ENCODE measurements at places on chromosomes 11 and 22. TPM values are rescaled to one million over a fixed set of nuclear protein-coding genes. Genes with fewer than 3 reads are reported as not detected.

The MYO18B gene
- not detected for total RNA-seq

The FREY1 gene
- 1.8 TPM for total RNA-seq

The CREB3L1 gene
- 33.3 TPM for total RNA-seq

The CASP12 gene
- not detected for total RNA-seq

GRCh38 chr22:29630987-29631386 lies 27.6 kb downstream of the NF2 start:
- no peak for DNase-seq

DNA sequence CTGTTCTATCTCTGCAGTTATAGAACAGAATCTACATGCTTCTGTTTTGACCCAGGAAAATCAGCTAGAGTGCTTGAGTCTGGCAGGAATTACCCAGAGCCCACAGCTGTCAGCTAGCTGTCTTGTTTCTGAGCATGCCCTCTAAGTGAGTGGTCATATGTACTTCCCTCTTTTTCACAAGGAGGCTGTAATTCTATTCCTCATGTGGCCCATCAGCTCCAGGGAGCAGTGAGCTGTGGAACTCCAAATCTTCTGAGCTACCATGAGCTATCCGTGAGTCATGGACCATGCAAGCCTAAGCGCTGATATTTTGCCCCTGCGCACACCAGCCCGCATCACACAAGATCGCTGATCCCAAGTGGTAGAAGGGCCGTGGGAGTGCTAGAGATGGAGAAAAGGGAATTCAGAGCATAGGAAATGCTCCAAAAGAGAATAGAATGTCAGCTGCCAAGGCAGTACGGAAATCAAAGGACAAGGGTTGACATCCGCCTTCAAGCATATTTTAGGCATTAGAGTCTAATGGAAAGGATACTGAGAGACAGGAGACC lies 5.4 kb downstream of the FJX1 start:
- DNase-seq: peak; percentile 92

DNA sequence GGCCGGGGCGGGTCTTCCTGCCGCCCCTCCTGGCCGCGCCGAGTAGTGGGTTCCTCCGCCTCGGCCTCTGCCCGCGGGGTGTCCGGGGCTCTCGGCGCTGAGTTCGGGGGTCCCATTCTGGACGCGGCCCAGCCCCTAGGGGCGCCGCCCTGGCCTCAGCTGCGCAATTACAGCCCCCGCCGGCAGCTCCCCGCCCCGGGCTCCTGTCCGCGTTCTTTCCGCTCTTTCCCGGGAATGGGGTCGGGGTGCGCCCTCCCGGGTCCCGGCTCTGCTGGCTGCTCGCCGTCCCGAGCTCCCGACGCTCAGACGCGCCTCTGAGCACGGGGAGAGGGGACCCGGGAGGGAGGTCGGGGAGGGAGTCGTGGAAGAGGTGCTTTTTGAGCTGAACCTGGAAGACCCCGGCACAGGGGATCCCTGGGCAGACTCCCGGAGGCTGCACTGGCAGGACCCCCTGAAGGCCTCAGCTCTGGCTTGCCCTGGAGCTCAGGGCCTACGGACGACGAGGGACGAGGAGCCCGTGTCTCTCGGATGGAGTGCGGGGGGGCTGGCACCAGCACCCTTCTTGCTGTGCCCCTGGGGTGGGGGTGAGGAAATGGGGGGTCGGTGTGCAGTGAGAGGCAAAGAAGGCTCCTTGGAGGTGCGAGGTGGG lies 558 bp downstream of the TSPAN4 start:
- DNase-seq: no peak

DNA sequence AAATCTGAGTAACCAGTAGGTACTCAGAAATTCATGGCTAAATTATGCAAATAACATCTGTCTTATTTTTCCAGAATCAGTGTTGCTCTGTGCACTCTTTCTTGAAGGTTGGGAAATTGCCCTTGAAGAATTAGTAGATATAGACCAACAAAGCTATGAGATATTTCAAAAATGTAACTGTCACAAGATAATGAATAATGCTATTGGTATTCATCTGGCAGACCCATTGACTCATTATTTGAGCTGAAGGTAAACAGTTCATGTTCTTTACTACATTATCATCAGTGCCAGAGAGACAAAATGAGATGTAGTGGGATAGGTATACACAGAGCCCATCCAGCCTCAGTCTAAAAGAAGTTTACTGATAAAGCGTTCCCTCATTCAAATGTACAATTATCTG lies 274.7 kb downstream of the CASP12 start:
- no peak for DNase-seq

- no peak for DNase-seq
Measured at GRCh38 chr11:8812438-8812837, 98.6 kb upstream of the AKIP1 start.

GRCh38 chr11:94018721-94019120 lies 2.4 kb upstream of the HEPHL1 start:
- DNase-seq: no peak

DNA sequence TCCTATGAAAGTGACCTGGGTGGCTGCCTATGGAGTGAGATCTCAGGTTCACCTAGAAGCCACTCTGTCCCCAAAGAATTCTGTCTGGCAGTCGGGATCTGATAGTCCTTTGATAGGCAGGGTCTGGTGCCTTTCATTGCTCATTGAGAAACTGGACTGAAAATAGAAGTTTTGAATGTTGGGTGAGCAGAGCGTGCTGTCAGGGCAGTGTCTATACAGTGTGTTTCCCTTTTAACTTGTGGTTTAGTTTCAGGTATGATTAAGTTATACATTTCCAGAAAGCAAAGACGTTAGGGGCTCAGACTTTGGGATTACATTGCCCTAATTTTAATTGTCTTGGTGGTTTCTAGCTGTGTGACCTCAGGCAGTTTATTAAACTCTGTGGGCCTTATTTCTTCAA lies 111.3 kb upstream of the PAX6 start:
- DNase-seq: no peak

DNA sequence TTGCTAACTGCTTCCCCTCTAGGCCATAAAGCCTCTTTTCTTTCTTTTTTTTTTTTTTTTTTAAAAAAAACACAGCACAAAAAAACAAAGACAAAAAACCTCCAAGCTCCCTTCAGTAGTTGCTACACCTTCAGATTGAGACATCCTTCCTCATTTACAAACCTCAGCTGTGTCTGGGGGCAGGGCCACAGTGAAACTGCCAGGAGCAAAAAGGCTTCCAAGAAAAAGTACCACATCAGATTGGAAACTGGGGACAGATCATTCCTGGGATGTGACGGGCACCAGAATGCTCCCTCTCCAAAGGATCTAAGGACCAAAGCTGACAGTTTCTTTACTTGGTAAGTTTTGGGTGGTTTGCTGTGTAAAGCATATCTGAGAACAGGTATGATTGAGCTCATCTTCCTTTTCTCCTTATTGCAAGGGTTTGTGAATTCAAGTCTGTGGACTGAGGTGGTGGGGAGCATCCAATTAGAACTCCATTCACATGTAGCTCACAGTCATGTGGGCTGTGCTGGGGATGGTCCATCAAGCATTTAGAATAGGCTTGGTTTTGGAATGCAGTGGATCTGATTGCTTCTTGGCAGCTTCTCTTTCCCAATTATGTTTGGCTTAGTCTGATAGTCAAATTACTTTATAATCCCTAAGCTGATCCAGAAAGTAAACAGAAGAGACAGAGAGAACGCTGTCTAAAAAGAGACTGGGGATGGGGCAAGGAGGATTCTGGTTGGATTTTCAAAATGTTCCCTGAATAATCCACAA lies 705 bp downstream of the BBOX1 start:
- DNase-seq: peak; percentile 60

DNA sequence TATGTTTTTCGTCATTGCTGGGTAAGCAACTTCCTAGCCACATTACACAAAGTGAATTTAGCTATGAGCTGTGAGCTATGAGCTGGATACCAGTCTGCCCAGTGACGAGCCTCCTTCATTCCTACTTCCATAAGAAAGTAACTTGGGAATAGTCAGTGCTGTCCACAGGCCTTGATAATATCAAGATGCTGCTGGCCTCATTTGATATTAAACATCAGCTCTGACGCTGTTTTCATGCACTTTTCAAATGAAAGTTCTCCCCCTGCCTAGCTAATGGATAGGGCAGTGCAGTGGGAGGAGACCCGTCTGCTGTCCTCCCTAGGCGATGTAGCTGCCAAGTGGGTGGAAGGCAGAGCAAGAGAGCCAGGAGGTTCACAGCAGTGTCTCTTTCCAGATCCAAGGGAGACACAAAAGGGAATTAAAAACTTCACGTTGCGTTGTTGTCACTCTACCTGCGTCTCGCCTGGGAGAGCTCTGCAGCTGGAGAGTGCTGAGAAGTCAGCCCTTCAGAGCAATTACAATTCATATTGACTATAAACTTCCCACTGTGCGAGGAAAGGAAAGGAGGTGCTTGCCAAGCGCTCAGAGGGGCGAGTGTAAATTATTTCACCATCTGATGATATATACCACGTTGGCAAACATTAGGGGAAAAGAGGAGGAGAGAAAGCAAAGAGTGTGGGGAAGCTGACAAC lies 861.4 kb downstream of the NTM start:
- DNase-seq: no peak

DNA sequence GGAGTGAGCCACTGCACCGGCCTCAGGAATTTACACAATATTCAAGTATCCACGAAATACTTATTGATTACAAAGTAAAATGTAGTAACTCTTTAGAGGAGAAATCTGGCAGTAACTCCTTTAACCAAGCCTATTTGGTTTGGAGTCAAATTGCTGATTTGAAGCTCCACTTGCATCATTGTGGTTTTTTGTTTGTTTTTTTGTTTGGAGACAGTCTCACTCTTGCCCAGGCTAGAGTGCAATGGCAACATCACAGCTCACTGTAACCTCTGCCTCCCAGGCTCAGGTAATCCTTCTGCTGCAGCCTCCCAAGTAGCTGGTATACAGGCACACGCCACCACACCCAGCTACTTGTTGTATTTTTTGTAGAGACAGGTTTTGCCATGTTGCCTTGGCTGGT lies 6.4 kb upstream of the QSER1 start:
- DNase-seq: no peak
